ENCODE measurements at places on chromosomes 5 and 9. TPM values are rescaled to one million over a fixed set of nuclear protein-coding genes. Genes with fewer than 3 reads are reported as not detected.

PAPPA gene
- not detected for total RNA-seq

DNA sequence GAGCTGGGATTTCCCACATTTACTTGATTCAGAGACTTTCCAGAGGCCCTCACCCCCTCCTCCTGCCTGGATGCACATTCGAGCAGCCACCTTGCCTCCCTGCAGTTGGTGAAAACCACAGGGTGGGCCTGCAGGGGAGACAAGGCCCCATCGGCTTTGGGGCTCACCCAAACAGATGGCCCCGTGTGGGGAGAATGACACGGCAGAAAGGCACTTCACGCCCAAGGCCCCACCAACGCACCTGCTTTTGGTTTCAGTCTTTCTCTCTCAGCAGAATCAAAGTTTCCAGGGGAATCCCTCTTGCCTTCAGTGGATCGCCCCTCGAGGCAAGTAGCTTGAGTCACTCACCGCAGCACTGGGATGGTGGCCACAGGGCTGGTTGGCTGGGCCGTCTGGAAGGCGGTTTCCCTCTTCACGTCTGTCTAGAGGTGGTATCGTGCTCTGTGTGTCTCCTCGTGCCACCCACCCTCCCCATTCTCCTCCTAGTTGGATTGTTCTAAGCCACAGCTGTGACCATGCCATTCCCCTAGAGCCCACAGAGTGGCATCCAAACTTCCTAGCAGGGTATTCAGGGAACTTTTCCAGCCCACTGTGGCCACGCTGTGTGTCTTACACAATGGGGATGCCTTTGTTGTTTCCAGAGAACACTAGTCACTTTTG lies 31.8 kb downstream of the SEC61B start:
- DNase-seq = peak; percentile 73

DNA sequence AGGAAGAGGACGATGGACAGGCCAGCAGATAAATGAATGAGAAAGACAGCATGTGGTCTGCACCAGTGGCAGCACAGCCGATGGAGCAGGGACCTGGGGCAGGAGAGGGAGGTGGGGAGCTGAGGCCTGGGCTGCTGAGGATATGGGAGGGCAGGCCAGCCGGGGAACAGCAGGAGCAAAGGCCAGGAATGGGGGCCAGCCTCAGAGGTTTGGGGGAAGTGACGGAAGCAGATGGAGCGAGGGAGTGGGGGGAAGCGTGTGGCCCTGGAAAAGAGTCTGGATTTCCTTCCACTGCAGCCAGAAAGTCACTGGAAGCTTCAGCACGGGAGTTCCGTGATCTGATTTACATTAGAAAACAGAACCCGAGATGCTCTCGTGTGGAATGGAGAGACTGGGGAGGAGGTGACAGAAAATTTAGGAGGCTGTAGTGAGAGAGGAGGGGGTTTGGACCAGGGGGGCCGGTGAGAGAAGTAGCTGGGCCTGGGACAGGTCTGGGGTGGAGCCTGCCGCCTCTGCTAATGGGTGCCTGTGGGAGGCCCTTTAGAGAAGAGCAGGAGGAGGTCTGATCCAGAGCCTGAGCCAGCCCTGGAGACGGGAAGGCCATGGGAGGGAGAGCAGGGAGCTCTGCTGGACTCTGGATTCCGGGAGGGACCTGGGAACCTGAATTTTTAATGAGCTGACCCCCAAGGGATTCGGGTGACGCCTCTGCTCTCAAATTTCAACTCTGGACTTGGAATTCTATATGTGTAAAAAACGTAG lies 65.4 kb downstream of the TSPAN17 start:
- DNase-seq = no peak

DNA sequence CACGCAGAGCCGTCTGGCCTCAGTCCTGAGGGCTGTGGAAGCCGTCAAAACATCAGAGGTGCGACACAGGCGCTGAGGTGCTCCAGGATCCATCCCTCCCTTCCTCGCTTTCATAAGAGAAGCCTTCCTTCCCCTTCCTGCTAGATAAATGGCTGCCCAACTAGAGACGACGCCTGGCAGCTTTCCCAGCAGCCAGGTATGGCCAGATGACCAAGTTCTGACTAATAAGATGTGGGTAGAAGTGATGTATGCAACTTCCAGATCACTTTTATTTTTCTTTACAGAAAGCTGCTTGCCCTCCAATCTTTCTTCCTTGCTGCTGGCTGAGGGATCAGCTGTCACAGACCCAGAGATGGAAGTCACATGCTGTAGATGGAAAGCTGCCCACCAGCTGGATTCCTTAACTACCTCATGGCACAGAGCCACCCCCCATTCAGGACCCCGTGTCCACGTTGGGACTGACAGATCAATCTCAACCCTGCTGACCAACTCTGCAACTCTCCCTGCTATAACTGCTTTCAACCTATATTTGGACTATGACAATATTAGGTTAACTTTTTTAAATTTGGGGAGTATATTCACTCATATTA lies 8.8 kb downstream of the MAPK9 start:
- no peak for DNase-seq

ADGRD2 gene
- not detected for total RNA-seq

GRCh38 chr9:96419691-96419969 lies 1.5 kb upstream of the ZNF367 start:
- no peak for DNase-seq

- DNase-seq = no peak
Observed at GRCh38 chr5:32130865-32131264, 43.3 kb downstream of the GOLPH3 start.

SUSD1 gene
- total RNA-seq = 12.9 TPM

GRCh38 chr5:103021314-103021713 lies 98.6 kb downstream of the GIN1 start:
- no peak for DNase-seq

GRCh38 chr9:127778280-127779135 lies at the start of gene SH2D3C:
Gene SH2D3C (minus strand): TSS chr9:127778666. CDS start chr9:127778627, 39 bp downstream.
- DNase-seq = peak; percentile 66

CTSL gene
- 0.29 TPM for total RNA-seq

DNA sequence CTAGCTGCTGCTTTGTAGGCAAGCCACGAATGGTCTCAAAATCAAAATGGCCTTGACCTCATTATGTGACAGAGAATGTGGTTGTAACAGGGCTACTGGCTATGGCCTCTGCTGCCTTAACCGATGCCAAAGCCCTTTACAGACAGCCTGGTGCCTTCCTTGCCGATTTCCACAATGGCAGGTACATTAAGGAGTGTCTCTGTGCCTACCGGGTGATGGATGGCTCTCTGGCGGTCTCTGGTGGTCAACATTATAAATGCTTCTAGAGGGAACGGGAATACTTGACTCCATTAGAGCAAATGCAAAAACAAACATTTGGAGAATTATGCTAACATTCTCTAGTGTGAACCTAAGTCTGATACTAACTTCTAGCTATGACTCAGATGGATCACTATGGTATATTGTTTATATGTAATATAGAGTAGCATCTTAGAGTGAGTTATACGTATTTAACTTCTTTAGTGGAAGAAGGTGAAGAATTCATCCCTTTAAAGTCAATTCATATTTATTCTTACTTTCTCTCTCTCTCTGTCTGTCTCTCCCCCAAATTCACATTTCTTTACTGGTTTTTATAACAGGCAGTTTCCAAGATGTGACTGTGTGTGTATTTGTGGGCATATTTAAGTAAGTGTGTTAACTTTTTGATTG lies 52.5 kb downstream of the RPS23 start:
- DNase-seq = peak; percentile 33

- DNase-seq = no peak
Observed at GRCh38 chr5:85484982-85485574, 1100.4 kb upstream of the EDIL3 start.

GRCh38 chr5:1032011-1032410 lies 23.4 kb downstream of the NKD2 start:
- no peak for DNase-seq

PCDHB14 gene
- 0.11 TPM for total RNA-seq

DNA sequence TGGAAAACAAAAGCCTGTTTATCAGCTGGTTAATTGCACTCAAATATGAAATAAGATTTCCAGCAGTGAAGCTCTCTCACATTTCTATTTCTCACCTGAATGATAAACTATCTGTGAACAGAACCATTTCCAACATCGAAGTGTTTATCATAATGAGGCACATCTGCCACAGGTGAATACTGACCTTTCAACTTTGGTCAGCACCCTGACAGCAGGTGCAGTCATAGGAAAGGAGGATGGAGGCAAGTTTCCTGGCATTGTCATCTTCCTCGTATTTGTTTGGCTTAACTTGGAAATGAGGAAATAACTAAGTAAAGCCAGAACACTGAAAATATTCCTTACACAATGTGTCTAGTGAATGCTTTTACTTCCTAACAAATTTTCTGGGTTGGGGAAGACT lies 716.4 kb downstream of the NR2F1-AS1 start:
- no peak for DNase-seq

DNA sequence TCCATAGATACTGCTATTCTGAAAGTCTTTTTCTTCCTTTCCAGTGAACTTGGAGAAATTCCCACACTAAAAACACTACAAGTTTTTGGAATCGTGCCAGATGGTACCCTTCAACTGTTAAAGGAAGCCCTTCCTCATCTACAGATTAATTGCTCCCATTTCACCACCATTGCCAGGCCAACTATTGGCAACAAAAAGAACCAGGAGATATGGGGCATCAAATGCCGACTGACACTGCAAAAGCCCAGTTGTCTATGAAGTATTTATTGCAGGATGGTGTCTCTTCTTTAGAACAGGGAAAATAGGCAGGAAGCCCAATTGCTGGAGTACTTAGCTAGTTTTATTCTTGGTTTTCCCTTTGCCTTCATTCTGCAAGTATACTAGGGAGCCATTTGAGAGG lies 29.9 kb downstream of the SKP2 start:
- DNase-seq = no peak

- DNase-seq = no peak
Observed at GRCh38 chr5:68277431-68277830, 61.9 kb downstream of the PIK3R1 start.

DNA sequence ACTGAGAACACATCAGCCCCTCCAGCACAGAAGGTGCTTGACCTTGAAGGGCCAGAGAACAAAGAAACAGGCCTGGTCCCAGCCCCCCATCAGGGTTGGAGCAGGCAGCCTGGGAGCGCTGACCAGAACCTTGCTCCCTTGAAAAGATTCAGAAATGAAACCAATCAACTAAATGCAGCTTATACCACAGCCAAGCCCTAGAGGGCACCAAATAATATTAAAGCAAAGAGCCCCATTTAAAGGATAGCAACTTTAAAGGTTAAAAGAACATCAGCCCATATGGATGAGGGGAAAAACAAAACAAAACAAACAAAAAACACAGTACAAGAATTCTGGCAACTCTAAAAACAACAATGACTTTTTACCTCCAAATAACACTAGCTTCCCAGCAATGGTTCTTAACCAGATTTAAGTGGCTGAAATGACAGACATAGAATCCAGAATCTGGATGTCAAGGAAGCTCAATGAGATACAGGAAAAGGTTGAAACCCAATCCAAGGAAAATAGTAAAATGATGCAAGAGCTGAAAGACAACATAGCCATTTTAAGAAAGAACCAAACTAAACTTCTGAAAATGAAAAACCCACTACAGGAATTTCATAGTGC lies 471.9 kb downstream of the MTRR start:
- no peak for DNase-seq

DNA sequence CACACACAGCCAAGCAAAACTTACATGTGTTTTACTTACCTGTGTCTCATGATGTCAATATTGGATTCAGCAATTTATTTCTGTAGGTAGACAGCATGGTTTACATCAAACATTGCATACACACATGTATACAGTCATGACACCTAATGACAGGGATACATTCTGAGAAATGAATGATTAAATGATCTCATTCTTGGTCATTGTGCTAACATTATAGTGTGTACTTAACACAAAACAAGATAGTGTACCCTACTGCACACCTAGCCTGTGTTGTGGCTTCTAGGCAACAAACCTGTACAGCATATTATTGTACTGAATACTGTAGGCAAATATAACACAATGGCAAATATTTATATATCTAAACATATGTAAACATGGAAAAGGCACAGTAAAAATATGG lies 28.0 kb downstream of the ISOC1 start:
- DNase-seq = no peak

GRCh38 chr9:92165484-92165883 lies 50.3 kb upstream of the SPTLC1 start:
- DNase-seq = no peak

SLC4A9 gene
- total RNA-seq = not detected

- DNase-seq = no peak
Observed at GRCh38 chr5:169354921-169355320, 54.0 kb upstream of the SLIT3 start.

GRCh38 chr9:128149001-128149701 lies at the start of gene LCN2:
Gene LCN2 (plus strand): TSS chr9:128149453. CDS start chr9:128149526, 73 bp downstream.
- DNase-seq = no peak

ACOT12 gene
- not detected for total RNA-seq

DNA sequence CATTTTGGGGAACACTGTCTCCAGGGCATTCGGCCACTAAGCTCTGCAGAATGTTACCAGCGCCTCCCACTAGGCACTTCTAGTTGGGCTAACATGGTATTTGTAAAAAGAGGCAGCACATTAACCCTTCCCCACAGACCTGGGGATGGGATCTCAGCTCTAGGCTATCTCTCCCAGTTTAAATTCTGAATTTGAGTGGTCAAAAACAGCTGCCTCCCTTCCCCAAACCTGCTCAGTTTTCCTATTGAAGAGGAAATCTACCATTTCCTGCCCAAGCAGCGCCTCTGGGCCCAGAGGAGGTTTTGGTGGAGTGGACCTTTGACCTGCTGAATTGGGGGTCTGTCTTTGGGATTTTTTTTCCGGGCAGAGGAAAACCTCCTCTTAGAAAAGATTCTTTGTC lies 53.2 kb downstream of the ENC1 start:
- no peak for DNase-seq

All from activated B cell treated with CpG ODN at 0.5 μM for 24 hours (primary cell).